ENCODE measurements at places on chromosomes 1 and 21.

DNA sequence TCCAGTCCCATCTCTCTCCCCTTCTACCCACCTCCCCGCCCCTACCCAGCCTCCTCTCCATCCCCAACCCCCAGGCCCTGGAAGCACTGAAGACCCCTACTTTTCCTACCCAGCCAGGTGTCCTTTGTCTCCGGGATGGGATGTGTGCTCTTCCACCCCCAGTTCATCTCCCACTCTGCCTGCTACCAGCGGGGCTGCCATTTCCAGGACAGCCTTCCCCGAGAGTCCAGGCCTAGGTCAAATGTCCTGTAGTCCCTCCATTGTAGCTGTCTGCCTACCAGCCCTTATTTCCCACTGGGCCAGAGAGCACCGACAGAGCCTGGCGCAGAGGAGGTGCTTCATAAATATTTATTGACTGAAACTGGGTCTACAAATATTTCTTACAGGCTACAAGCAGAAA, 72.0 kb upstream of the TLR5 start:
- H3K27ac ChIP-seq, result no peak overlapping the region
- H3K4me3 ChIP-seq, result no peak overlapping the region
- no peaks in the 10 kb centered on the region for H3K36me3 ChIP-seq
- peak; percentile 77 for DNase-seq

GRCh38 chr1:201696217-201696761, 132.7 kb upstream of the IPO9 start:
- H3K4me1 ChIP-seq, result peaks cover 22% of the 10 kb centered on the region
- H3K4me3 ChIP-seq, result no peak overlapping the region
- peak; percentile 94 for DNase-seq
- no peaks in the 10 kb centered on the region for H3K27me3 ChIP-seq
- peak overlapping the region; percentile 49 for H3K27ac ChIP-seq

GRCh38 chr1:222095606-222096475, 354.0 kb upstream of the DUSP10 start:
- no peaks in the 10 kb centered on the region for H3K36me3 ChIP-seq
- no peaks in the 10 kb centered on the region for H3K27me3 ChIP-seq
- H3K4me1 ChIP-seq, result peaks cover 26% of the 10 kb centered on the region
- no peak overlapping the region for H3K27ac ChIP-seq
- DNase-seq, result no peak

GRCh38 chr1:219837274-219837993, 90.9 kb downstream of the SLC30A10 start:
- no peaks in the 10 kb centered on the region for H3K4me1 ChIP-seq
- no peak overlapping the region for H3K27ac ChIP-seq

DNA sequence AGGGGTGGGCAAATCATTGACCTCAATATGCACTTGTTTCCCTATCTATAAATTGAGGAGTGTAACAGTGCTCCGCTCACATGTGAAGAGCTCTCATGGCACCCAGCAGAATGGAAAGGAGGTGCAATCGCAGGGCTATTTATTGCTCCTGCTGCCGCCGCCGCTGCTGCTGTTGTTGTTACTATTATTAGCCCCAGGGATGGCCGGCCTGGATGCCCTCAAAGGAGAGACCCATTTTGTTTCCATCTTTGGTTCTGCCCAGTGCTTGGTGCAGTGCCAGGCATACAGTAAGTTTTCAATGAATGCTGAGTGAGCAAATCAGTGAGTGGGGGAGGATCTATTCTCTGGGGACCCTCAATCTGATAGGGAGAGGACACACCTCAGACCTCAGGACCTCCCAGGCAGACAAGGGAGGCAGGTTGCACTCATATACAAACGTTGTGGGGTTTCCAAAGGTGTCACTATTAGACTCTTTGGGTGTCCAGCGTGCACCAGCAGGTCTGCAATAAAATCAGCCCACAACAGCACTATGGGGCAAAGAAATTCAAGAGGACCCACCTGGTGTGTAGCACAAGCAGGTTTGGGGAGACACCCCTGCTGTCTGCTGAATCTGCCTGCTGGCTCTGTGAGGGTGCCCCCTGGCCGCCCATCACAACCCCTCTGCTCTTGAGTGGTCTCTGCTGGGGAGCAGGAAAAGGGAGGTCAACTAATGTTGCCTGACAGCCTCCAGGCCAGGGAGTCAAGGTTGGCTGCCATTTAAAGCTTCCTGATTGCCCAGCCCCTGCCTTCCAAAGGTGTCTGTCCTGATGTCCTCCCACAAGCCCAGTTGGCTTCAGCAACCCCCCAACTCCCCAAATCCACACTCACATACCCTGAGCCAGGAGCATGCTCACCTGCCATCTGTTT, 136.3 kb downstream of the ACTL8 start:
- DNase-seq, result no peak
- H3K36me3 ChIP-seq, result no peaks in the 10 kb centered on the region
- no peaks in the 10 kb centered on the region for H3K4me1 ChIP-seq
- H3K4me3 ChIP-seq, result no peak overlapping the region
- no peak overlapping the region for H3K27ac ChIP-seq

GRCh38 chr1:52122384-52122783, 19.5 kb upstream of the ZFYVE9 start:
- no peaks in the 10 kb centered on the region for H3K27me3 ChIP-seq
- H3K4me1 ChIP-seq, result no peaks in the 10 kb centered on the region
- DNase-seq, result no peak
- no peak overlapping the region for H3K4me3 ChIP-seq
- no peaks in the 10 kb centered on the region for H3K36me3 ChIP-seq

- peaks cover 42% of the 10 kb centered on the region for H3K4me1 ChIP-seq
- peak overlapping the region; percentile 16 for H3K27ac ChIP-seq
- H3K36me3 ChIP-seq, result no peaks in the 10 kb centered on the region
- H3K27me3 ChIP-seq, result no peaks in the 10 kb centered on the region
These were observed 185.1 kb upstream of the CAMK1G start for GRCh38 chr1:209398313-209398991.

DNA sequence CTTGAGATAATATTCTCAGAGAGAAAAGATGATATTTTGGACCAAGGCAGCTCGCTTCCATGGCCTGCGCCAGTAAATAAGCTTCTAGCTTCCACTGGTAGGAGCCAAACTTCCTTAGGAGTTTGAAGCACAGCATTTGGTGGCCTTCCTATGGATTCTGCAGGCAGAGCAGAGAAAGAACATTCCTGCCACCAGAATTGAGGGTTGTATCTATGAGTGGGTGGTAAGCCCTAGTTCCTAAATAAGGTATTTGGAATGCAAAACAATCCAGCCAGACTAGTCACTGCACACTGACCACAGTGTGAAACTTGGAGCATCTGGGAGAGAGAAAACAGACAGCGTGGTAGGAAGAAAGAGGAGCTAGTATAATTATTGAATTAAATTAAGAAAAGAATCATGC, 54.1 kb upstream of the BCAR3 start:
- peaks cover 6% of the 10 kb centered on the region for H3K4me1 ChIP-seq
- H3K27me3 ChIP-seq, result no peaks in the 10 kb centered on the region
- DNase-seq, result no peak
- H3K4me3 ChIP-seq, result no peak overlapping the region
- H3K36me3 ChIP-seq, result no peaks in the 10 kb centered on the region

GRCh38 chr1:229620876-229621275, 5.0 kb downstream of the TAF5L start:
- no peak overlapping the region for H3K27ac ChIP-seq
- DNase-seq, result no peak
- H3K4me3 ChIP-seq, result no peak overlapping the region
- no peaks in the 10 kb centered on the region for H3K36me3 ChIP-seq
- peaks cover 33% of the 10 kb centered on the region for H3K4me1 ChIP-seq

DNA sequence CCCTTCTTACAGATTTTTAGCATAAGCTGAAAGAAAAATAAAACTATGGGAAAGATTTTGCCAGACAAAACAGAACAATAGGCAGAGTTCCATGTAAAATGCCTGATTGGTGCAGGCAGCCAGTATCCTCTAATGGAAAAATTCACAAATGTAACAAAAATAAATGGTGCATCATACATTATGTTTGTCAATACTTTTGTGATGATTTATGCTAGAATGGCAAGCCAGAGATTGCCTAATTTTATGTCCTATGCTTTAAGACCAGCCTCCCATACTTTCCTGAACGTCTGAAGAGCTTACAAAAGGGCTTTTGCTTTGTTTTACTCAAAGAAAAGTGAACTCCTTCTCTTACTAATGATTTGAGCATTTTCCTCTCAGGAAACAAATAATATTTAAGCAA, 81.5 kb upstream of the KCNJ15 start:
- H3K4me1 ChIP-seq, result no peaks in the 10 kb centered on the region
- no peak overlapping the region for H3K4me3 ChIP-seq
- no peak for DNase-seq
- no peaks in the 10 kb centered on the region for H3K27me3 ChIP-seq
- H3K27ac ChIP-seq, result no peak overlapping the region
- no peaks in the 10 kb centered on the region for H3K36me3 ChIP-seq

- no peak for DNase-seq
- H3K27me3 ChIP-seq, result no peaks in the 10 kb centered on the region
- H3K27ac ChIP-seq, result no peak overlapping the region
- no peaks in the 10 kb centered on the region for H3K36me3 ChIP-seq
- H3K4me3 ChIP-seq, result no peak overlapping the region
These were observed 12.8 kb downstream of the SPATA46 start for GRCh38 chr1:162363823-162364222.

DNA sequence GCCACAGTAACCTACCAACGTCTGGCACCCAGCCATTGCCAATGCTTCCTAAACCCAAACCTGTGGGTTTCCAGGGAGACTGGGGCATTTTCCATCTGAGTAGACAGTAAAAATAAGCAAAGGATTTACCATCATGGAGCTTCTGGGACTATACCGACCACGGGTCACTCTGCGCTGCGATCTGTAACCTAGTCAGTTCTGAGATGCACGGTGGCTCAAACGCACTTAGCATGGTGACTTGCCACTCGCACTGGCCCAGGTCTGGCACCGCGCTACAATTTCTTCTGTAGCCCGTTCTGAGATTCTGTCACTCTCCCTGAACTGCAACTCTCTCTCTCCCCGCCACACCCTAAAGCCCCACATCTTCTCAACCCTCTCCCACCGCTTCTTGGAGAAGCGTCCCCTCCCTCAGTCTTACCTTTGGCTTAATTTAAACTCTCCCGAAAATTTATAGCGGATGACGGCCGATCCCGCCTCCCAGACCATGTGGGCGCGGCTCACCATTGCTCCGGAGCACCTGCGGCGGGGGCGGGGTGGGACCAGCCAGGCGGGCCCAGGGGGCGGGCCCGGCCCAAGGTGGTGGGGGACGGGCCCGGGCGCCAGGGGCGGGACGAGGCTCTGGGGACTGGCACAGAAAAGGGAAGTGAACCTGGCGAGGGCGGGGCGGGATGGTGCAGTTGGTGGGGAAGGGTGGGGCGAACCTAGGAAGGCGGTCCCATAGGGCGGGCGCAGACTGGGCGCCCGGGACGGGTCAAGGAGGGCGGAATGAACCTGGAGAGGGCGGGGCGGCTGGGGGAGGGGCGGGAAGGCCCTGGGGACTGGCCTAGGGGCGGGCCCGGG, 493 bp upstream of the MAP3K21 start:
- peak overlapping the region; percentile 92 for H3K4me3 ChIP-seq
- DNase-seq, result no peak
- H3K27me3 ChIP-seq, result no peaks in the 10 kb centered on the region
- peaks cover 11% of the 10 kb centered on the region for H3K4me1 ChIP-seq

DNA sequence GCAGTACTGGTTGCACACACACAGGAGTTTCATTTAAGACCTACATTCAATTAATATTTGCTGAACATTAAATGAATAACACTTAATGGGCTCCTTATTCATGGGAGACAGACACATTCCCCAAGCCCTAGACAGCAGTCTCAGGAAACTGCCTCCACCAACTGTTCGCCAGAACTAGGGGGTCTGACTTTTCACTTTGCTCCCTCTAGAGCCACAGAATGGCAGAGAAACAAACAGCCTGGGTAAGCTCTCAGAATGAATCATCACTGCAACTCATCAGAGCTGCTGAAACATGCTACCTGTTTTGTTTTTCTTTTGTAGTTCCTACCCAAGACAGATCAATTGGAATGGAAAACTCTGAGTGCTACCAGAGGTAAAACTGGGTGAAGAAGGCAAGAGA, 31.7 kb downstream of the ELK4 start:
- H3K27ac ChIP-seq, result peak overlapping the region; percentile 80
- H3K4me1 ChIP-seq, result peaks cover 23% of the 10 kb centered on the region
- no peak overlapping the region for H3K4me3 ChIP-seq
- H3K27me3 ChIP-seq, result no peaks in the 10 kb centered on the region
- DNase-seq, result no peak

DNA sequence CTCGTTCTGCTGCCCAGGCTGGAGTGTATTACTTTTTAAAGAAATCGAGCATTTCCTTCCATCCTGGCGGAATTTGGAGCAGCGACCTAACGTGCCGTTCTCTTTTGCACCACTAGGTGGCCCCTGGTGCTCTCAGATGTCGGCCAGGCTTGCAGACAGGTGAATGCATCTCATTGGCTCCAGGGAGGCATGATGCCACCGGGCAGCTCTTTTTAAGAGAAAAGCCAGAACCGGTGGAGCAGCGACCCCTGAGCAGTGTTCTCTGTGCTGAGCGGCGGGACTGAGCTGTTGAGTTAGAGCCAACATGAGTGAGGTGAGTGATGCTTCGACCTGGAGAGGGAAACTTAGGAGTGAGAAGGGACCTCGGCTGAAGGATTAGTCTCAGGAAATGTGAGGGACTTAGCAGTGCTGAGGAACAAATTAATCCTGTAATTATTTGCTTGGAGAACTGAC, at the start of gene PCP4:
Gene PCP4 (plus strand): TSS at position 241 of the 453 bp plus-strand sequence. CDS start 64 bp downstream, at position 305.
- H3K36me3 ChIP-seq, result no peaks in the 10 kb centered on the region
- no peaks in the 10 kb centered on the region for H3K27me3 ChIP-seq
- H3K4me1 ChIP-seq, result peaks cover 10% of the 10 kb centered on the region
- peak within 1 kb of the TSS; percentile 35 for H3K4me3 ChIP-seq
- no peak within 1 kb of the TSS for H3K27ac ChIP-seq
- no peak for DNase-seq

DNA sequence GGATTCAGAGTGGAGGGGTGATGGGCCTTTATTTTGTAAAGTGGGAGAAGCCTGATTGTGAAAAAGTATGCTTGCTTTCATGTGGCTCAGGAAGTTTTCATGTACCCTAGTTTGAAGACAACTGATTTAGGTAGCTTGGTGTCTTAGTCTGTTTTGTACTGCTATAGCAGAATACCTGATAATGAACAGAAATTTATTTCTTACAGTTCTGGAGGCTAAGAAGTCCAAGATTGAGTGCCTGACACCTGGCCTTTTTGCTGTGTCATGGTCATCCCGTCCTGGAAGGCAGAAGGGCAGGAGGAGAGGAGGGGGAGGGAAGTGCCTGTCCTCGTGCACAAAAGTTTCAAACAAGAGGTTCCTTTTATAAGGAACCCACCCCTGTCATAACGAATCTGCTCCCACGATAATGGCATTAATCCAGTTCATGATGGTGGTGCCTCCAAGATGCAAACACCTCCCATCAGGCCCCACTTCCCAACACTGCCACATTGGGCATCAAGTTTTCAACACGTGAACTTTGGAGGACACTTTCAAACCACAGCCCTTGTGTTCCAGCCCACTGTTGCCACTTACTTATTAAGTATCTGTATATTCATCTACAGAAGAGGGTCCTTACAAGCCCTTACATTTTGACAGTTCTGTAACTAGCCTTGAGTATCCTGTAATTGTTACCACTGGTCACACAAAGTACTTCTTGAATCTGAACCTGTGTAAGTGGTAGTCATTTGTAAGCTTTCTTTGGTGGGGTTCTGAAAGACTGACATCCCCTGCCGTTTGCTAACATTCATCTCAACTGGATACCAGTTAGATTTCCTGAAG, 9.5 kb downstream of the UCK2 start:
- DNase-seq, result no peak
- peaks cover 3% of the 10 kb centered on the region for H3K4me1 ChIP-seq
- no peaks in the 10 kb centered on the region for H3K36me3 ChIP-seq
